Left cardiac atrium (tissue), 4 donors: ENCODE measurements at places on chromosomes 16 and 17. TPM values are rescaled to one million over a fixed set of nuclear protein-coding genes. Genes with fewer than 3 reads are reported as not detected.

The IGSF6 gene
- total RNA-seq = 4.8 TPM

The TAT gene
- total RNA-seq = not detected

The IRX5 gene
- 0.27 TPM for total RNA-seq

The RSKR gene
- 5.8 TPM for total RNA-seq

The OMG gene
- not detected for total RNA-seq

The KRT38 gene
- total RNA-seq = not detected

The HOXB3 gene
- 2.8 TPM for total RNA-seq

The ZFHX3 gene
- 12.6 TPM for total RNA-seq

The TNFRSF17 gene
- total RNA-seq = not detected

The DNAI2 gene
- not detected for total RNA-seq

The EME1 gene
- 0.24 TPM for total RNA-seq

DNA sequence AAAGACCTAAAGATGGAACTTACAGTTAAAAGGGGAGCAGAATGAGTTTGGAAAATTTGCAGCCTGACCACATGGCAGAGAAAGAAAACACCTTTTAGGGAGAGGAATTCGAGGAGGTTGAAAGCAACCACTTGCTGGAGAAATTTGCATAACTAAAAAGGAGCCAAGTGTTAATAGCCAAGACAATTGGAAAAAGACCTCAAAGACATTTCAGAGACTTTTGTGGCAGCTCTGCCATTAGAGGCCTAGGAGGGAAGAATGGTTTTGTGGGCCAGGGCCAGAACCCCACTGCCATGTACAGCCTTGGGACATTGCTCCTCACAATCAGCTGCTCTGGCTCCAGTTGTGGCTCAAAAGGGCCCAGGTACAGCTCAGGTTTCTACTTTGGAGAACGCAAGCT is 338.5 kb downstream of the UTP18 start:
- DNase-seq = no peak

GRCh38 chr17:19319771-19320505 is 42.6 kb downstream of the B9D1 start:
- DNase-seq = no peak

DNA sequence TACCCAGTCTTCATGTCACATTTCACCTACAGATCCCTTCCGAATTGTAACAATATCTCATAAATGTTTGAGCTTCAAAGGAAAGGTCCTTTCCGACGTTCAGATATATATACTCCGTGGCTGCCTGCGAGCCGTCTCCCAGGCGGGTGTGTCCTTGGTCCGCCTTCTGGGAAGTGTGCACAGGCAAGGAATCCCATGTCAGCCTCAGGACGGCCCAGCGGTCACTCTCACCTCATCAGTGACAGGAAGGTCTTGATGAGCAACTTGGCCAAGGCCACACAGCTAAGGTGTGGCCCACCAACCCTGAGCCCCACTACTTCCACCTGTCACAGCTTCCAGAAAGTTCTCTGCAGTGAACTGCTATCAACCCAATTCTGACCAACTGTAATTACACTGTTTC is 4.3 kb downstream of the LMF1 start:
- no peak for DNase-seq

- DNase-seq = no peak
Observed at GRCh38 chr16:23807028-23807427, 28.8 kb upstream of the PRKCB start.

DNA sequence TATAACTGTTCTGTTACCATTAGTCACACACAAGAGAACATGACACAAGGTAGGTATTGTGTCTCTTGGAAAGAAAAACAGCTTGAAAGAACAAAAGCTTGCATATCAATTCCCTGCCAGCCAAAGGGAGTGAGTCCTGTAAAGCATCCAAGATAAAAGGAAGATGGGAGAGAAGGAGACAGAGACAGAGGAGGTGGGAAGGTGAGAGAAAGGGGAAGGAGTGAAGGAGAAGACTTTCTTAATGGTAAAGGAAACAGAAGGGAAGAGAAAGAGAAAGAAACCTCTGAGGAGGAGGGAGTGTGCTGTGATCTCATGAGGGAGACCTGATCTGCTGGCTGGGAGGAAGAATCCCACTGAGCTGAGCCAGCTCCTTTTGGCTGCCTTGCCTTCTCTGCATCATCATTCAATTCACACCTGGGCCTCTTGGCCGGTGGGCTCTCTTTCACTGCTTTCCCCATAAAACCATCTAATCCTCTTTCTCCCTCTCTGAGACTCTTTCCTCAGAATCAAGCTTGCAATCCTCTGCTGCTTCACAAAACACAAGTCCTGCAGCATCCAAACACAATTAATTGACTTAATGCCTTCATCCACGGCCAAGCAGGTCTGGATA is 271.6 kb downstream of the ABCC12 start:
- no peak for DNase-seq

DNA sequence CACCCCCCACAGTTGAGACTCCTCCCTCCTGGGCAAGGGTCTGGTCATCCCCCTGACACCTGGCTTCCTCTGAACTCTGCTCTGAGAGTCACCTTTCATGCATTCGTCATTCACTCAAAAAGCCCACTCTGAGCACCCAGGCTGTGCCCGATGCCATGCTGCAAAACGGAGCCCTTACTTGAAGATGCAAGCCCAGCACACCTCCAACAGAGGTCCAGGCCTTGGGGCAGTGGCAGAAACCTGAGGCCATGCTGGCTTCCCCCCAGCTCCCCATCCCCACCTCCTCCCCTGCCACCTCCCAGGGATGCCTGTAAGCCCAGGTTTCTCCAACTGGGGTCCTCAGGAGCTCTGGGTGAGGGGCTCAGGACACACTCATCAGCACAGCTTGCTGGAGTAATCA is 67.7 kb upstream of the TNRC6C start:
- DNase-seq = no peak

- DNase-seq = peak; percentile 85
Observed at GRCh38 chr16:81616321-81617020, 162.6 kb upstream of the PLCG2 start.

DNA sequence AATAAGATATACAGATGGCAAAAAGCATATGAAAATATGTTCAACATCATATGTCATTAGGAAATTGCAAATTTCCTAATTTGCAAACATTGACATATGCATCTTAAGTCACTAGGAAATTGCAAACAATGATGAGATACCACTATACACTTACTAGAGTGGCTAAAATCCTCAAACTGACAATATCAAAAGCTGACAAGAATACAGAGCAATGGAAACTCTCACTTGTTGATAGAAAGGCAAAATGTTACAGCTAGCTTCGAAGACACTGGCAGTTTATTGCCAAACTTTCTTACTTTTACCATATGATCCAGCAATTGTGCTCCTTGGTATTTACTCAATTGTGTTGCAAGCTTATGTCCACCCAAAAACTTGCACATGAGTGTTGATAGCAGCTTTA is 5.0 kb upstream of the IL4R start:
- no peak for DNase-seq

DNA sequence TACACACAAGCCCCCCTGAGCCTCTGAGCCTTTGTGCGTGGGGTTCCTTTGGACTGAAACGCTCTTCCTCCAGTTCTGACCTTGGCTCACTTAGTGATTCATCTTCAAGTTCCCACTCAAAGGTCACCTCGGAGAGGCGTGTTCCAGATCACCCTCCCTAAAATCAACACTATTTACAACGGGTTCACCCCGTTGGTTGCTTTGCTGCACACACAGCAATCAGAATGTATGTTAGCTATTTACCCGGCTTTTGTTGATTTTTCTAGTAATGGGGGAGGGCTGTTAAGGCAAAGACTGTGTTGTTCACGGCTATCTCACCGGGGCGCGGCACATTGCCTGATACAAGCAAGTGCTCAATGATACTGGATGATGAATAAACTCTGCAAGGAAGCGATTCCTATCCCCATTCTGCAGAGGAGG is 977 bp downstream of the NAGPA start:
- DNase-seq = no peak

DNA sequence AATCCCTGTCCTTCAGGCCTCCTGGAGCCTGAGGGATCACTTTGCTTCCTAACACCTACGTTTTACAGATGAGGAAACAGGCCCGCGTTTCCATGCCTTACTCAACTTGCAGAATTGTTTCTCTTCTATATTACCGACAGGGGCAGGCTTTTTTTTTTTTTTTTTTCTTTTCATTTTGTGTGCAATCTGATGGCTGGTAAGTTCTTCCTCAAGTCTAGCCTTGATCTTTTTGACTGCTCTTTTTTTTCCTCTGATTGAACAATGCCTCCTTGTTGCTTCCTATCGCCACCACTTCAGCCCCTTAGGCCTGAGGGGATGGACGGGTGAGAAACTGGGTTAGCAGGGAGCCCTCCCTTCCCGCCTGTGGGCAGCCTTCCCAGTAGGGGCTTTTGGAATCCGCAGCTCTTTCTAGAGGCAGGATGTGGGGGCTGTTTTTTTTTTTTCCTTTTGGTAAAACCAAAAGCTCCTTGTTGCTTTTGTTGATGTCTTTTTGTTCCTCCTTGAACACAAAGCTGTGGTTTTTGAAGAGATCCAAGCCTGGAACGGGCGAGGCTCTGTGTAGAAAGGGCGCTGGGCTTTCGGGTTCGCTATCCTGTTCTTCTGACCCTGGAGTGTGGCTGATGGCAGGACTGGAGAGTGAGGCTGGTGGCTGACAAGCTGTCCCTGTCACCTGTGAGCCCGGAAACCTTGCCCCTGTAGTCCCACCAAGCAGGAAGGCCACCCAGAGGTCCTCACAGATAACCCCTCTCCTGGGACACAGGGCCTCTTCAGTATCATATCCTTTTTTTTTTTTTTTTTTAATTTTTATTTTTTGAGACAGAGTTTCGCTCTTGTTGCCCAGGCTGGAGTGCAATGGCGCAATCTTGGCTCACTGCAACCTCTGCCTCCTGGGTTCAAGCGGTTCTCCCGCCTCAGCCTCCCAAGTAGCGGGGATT is 14.0 kb downstream of the LASP1 start:
- DNase-seq = no peak

- no peak for DNase-seq
Observed at GRCh38 chr16:68197250-68197649, 38.7 kb downstream of the ESRP2 start.

GRCh38 chr17:28506763-28507487 is 777 bp downstream of the FOXN1 start:
- no peak for DNase-seq

GRCh38 chr17:82577300-82577699 is 57.8 kb downstream of the FOXK2 start:
- DNase-seq = no peak

GRCh38 chr16:87006789-87007745 is 310.1 kb downstream of the C16orf95 start:
- DNase-seq = no peak

- DNase-seq = no peak
Observed at GRCh38 chr16:86392436-86393152, 117.7 kb upstream of the FOXF1 start.

GRCh38 chr16:17302620-17303019 is 168.1 kb downstream of the XYLT1 start:
- no peak for DNase-seq

DNA sequence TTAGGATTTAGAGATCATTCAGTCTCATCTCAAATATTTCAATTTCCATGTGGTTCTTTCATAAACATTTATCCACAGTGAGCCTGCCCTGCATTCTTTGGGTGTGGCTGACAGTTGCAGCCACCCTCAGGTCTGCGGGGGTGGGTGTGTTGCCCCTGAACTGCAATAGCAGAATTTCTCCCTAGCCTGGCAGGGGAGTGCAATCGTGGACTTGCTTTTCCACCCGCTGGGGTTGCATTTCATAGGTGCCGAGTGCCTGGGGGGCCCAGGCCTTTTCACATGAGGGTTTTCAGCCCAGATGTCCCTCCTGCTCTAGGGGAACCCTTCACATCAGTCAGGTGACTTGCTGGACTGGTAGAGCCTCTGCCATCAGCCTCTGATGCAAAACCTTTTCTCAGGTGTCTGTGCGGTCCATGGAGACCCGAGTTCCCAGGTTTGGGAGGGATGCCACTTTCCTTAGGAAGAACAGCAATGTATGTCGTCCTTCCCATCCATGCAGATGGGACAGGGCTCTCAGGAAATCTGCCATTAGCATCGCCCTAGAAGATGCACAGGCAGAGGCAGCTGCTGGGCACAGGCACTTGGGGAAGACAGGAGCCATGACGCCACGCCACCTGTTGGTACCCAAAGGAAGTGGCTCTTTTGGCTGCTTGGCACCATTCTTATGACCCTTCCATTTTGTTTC is 2.4 kb upstream of the USP36 start:
- DNase-seq = no peak

DNA sequence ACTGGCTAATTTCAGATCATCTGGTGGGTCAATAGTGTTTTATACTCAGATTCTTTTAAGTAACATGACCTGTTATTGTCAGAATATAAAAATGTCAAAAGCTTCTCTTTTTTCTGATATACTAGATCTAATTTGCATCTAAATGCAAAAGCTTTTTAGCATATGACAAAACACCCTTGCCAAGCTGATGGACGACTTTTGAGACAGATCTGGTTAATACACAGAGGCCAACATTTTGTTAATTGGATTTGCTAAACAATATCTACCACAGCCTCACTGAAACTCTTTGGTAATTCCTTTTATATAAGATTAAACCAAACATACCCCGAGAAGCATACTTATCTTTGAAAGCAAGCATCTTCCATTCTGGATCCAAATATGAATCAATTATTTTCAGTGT is 10.3 kb upstream of the NOL11 start:
- no peak for DNase-seq

DNA sequence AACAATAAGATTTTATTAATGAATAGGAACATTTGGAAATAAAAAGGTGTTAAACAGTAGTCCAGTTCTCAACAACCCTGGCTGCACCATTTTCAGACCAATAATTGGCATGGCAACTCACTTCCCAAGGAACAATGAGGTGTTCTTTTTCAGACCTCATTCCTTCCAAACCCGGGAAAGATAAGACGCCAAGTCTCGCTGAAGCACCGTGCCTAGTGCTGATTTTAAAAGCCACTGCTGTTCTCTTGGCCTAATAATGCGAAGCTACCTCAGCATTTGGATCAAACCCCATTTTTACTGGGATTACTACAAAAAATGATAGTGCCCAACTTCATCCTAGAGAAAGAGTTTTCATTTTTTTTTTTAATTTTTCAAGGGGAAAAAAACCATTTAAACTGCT is 75.2 kb upstream of the NOL11 start:
- no peak for DNase-seq

DNA sequence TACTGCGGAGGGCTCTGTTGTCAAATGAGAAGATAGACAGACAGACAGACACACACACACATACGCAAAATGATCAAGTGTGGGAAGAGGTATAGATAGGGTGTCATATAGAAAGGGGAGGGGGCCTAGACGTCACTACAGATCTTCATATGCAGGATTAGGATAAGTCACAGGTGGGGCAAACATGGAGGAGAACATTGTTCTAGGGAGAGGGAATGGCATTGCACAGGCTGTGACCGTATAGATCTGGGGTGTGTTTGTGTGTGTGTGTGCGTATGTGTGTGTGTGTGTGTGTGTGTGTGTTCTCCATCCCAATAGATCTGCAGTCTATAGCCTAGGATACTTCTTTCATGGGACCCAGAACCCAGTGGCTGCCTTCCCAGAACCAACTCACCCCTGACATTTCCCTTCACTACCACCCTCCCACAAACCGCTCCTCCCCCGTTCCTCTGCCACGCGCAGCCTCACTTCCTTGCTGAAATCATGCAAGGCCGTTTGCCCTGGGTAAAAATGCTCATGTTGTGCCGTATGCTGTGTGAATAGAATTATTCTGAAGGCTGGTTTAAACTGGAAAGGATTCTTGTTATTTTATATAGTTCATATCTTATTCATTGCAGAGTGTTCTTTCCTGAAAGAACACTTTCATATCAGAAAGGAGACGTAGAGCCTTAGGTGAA is 50.5 kb upstream of the CCL1 start:
- DNase-seq = no peak

GRCh38 chr16:10020866-10021265 is 161.4 kb downstream of the GRIN2A start:
- no peak for DNase-seq

GRCh38 chr17:56866496-56866895 is 32.5 kb downstream of the DGKE start:
- no peak for DNase-seq

GRCh38 chr16:71387045-71387871 is 28.7 kb downstream of the CALB2 start:
- no peak for DNase-seq
